ENCODE measurements at places on chromosomes 1 and 21. TPM values are rescaled to one million over a fixed set of nuclear protein-coding genes. Genes with fewer than 3 reads are reported as not detected.

The LDLRAD1 gene
- total RNA-seq: not detected

The PIP5K1A gene
- total RNA-seq: 95.5 TPM

The ALG14 gene
- 1.5 TPM for total RNA-seq

The CLEC20A gene
- not detected for total RNA-seq

The HEATR1 gene
- 50.4 TPM for total RNA-seq

The CD84 gene
- not detected for total RNA-seq

The EPHB2 gene
- total RNA-seq: 136 TPM

The TTC34 gene
- total RNA-seq: under 0.01 TPM

The BARHL2 gene
- not detected for total RNA-seq

The CD1E gene
- not detected for total RNA-seq

The SELP gene
- not detected for total RNA-seq

All from renal cortical epithelial cell (primary cell).